ENCODE measurements at places on chromosomes 11 and 22.

GRCh38 chr11:115385226-115385625 lies 119.0 kb downstream of the CADM1 start:
- no peak for DNase-seq

DNA sequence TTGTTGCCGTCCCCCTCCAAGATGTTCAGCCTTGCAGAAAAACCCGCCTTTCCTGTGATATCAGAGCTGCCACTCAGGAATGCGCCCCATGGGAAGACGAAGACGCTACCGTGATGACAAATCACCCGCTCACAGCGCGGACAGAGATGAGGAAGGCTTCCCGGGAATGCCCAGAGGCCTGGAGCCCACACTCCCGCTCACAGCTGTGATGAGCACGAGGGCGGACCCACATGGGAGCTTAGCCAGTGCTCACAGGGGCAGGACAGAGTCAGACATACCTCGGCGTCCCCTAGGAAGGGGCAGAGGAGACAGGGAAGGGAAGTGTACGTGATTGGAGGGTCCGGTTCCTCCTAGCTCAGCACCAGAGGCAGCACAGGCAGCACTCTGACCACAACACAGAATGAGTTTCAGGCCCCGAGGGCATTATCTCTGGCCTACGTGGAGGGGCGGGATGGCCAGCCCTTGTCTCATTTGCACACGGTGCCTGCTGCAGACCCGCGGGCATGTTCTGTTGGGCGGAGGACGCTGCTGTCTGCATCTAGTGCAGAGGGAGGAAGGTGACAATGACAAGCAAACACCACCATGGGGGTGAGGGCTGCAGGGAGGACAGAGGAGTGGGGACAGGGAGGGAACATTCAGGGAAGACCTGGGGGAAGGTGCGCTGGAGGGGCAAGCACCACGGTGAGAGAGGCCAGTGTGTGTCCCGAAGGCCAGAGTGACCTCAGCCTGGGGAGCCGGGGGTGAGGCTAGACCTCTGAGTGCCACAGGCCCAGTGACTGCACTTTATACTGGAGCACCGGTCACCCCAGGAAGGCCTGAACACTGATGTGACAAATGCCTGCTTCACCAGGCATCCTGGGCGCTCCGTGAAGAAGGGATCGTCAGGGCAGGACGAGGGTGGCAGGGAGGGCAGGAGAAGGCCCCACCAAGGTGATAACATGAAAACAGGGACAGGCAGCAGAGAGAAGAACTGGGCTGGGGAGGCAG lies 79.6 kb downstream of the CELSR1 start:
- DNase-seq, result peak; percentile 93

GRCh38 chr11:46367244-46367915 lies 14.1 kb upstream of the MDK start:
- peak; percentile 59 for DNase-seq

- DNase-seq, result no peak
Measured at GRCh38 chr22:49765091-49765771, 62.4 kb downstream of the BRD1 start.

GRCh38 chr11:115042002-115042401 lies 363.7 kb downstream of the NXPE2 start:
- no peak for DNase-seq

GRCh38 chr22:47445212-47445611 lies 682.8 kb downstream of the TBC1D22A start:
- no peak for DNase-seq

DNA sequence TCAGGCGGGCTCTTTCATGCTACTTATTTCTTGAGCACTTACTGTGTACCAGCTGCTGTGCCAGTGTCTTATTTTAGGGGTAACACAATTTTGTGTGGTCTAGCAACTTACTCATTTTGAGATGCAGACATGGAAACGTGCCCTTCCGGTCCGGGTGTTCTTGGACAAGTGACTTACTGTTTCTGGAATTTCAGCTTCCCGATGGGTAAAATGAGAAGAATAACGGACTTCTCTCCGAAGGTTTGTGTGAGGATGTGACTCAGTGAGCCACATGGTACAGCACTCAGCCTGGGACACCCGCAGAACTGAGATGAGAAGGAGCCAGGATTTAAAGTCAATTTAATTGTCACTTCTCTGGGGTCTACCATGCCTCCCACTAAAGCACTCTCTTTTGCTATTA lies 114.5 kb upstream of the SYT13 start:
- DNase-seq, result peak; percentile 82

GRCh38 chr22:48647606-48648515 lies 1179.8 kb downstream of the BRD1 start:
- DNase-seq, result no peak

GRCh38 chr11:44989831-44990566 lies 39.3 kb upstream of the TP53I11 start:
- DNase-seq, result no peak

DNA sequence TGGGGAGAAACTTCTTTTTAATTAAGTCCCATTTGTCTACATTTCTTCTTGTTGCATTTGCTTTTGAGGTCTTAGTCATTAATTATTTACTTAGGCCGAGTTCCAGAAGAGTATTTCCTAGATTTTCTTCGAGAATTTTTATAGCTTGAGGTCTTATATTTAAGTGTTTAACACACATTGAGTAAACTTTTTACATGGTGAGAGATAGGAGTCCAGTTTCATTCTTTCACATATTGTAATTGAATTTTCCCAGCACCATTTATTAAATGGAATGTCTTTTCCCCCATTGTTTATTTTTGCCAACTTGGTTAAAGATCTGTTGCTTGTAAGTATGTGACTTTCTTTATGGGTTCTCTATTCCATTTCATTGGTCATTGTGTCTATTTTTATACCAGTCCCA lies 1344.0 kb upstream of the RAG2 start:
- peak; percentile 78 for DNase-seq

DNA sequence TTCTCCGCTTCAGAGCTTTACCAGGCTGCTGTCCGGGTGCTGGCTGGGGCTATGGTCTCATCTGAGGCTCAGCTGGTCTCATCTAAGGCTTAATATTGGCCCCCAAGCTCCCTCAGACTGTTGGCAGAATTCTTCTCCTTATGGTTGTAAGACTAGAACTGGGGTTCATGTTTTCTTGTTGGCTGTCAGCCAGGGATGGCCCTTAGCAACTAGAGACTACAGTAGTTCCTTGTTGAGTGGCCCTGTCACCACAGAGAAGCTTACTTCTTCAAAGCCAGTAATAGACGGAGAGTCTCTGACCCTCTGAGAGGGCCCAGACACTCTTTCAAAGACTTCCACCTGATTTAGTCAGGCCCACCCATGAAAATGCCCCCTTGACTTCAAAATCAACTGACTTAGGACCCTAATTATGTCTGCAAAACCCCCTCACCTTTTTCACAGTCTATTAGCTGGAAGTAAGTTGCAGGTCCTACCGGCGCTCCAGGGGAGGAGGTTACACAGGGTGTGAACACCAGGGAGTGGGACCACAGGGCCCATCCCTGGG lies 24.2 kb upstream of the TREH start:
- DNase-seq, result no peak

GRCh38 chr22:32082331-32082730 lies 39.3 kb downstream of the SLC5A1 start:
- DNase-seq, result no peak

DNA sequence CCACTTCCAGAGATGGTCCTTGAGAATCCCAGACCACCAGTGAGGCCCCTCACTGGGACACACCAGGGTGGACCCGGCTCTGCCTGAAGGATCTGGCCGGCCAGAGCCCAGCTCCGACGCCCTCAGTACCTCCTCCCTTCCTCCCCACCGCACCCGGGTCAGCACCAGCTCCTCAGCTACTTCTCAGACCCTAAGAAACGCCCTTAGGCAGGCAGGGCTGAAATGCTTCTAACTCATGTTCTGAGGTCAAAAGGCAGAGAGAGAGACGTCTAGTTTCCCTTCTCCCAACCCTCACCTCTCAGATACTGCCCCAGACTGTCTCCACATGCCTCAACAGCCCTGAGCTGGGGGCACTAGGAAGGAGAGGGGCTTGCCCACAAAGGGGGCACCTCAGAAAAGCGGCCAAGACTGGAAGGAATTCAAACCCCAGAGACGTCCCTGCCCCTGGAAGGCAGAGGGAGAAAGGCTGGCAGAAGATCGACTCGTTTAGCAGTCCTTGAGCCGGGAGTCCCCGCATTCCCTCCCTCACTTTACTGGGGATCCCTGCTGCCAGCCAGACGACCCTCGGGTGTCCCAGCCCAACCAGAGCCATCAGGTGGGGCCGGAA lies 539 bp downstream of the USH1C start:
- DNase-seq, result no peak

DNA sequence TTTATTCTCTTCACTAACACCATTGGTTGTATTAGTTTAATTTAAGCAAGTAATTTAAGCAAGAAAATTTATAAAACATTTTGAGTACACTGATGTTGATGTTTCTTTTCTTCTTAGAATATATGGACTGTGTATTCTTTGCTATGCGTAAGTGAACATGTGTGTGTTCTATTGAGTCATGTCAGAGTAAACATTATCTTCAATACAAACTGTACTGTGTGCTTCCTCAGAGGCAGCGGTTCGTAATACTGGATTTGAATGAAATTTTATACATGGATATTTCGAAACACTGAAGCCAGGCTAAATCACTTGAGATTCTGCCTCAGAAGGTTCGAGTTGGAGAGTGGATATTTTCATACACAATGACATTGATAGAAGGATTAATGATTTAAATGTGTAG lies 452.6 kb downstream of the LUZP2 start:
- no peak for DNase-seq

GRCh38 chr11:123477205-123477907 lies 47.3 kb downstream of the GRAMD1B start:
- DNase-seq, result no peak

DNA sequence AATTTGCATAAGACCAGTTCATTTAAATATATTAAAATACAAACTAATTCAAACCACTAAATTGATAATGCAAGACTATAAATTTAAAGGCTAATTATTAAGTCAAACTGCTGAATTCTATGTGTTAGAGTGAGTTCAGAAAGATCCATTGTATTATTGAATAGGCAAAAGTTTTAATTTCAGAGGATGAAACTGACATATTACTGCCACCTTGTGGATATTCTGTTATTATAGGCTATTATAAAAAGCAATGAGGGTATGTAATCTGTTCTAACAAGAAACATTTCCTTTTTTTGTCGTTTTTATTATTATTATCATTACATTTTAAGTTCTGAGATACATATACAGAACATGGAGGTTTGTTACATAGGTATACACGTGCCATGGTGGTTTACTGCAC lies 20.9 kb upstream of the NAALAD2 start:
- no peak for DNase-seq

GRCh38 chr11:61486011-61486620 lies 22.4 kb upstream of the LRRC10B start:
- no peak for DNase-seq

GRCh38 chr11:122863704-122864326 lies 18.7 kb upstream of the JHY start:
- peak; percentile 54 for DNase-seq

- DNase-seq, result no peak
Measured at GRCh38 chr11:104594228-104594958, 303.9 kb downstream of the CASP12 start.

DNA sequence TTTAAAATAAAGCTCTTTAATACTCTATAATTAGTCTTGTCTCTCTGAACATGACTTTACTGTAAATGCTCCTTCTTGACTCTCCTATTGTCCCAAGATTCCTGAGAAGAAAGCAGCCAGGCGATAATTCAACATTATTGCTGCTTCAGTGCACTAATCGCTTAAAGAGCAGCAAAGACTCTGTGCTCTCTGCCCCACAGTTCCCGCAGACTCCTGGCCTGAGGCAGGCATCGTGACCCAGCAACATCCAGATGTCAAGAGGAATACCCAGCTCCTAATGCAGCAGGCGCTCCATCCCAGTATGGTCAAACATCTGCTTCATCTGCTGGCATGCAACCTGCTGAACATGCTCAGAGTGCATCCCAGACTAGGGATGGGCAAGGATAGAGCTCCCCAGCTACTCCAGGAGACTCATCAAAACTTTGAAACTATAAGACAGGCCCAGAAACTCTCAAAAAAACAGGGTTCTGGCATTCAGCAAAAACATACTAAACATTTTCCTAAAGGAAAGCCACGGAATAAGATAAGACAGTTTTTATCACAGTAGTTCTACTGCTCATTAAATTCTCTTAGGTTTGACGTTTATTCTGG lies 270.0 kb downstream of the SOX6 start:
- no peak for DNase-seq

DNA sequence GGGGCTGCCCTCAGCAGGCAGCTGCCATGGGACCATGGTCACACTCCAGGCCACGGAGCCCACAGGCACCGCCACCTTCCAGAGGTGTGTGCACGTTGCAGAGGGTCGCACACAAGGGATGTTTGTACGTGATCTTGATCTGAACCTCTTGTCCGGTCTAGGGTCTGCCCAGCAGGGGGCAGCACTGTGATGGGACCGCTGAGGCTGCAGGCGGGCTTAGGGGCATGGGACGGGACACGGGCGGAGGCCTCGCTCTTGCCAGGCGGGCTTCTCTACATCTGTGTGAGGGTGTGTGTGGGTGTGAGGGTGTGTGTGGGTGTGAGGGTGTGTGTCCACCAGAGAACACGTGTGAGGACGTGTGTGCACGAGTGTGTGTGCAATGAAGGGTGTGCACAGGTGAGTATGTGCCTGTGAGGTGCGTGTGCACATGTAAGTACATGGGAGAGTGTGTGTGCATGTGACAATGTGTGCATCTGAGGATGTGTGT lies 52.4 kb downstream of the CACNA1I start:
- peak; percentile 29 for DNase-seq

DNA sequence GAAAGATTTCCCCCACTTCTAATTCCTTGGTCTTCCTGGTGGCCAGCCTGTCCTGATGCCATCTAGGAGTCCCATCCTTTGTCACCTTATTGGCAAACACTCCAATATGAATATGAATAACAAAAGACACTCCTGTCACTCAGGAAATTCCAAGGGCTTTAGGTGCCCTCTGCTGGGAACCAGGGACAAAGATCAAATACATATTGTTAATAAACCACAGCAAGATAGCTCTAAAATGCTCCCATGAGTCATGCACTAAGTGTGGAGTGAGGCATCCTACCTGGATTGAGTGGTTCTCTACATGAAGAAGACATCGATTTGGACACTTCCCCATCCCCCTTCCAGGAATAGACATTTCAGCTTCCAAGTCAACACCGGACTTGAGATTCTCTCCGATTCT lies 823.6 kb downstream of the TBC1D22A start:
- DNase-seq, result no peak

GRCh38 chr11:74846770-74847169 lies 98.1 kb downstream of the RNF169 start:
- DNase-seq, result no peak

DNA sequence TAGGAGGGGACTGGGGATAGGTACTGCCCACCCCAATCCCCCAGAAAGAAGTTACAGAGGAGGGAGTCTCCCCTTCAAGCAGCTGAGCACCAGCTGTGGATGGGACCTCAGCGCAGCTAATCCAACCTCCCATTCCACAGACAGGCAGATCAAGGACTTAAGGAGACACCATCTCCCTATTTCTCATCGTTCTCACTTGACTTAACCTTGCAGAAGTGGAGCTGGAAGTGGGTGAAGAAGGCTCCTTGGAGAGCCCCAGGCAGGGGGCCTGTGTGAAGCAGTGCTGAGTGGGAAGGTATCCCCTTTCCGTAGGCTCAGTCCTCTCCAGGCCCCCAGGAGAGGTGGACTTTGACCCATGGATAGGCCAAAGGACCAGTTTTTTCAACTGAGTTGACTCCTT lies 27.3 kb downstream of the USP35 start:
- DNase-seq, result no peak
